Left ventricle myocardium inferior (tissue), 1 donor: ENCODE measurements at places on chromosomes 16 and 17. TPM values are rescaled to one million over a fixed set of nuclear protein-coding genes. Genes with fewer than 3 reads are reported as not detected.
A peak's percentile ranks its signal among the peaks of the same experiment; 100 is the strongest.

The MLX gene
- 79.7 TPM for total RNA-seq

- no peak overlapping the region for H3K4me3 ChIP-seq
- DNase-seq: no peak
- H3K4me1 ChIP-seq: peaks cover 58% of the 10 kb centered on the region
- H3K27me3 ChIP-seq: no peaks in the 10 kb centered on the region
- no peaks in the 10 kb centered on the region for H3K36me3 ChIP-seq
These were observed 3.3 kb downstream of the TAOK1 start for GRCh38 chr17:29393436-29393835.

DNA sequence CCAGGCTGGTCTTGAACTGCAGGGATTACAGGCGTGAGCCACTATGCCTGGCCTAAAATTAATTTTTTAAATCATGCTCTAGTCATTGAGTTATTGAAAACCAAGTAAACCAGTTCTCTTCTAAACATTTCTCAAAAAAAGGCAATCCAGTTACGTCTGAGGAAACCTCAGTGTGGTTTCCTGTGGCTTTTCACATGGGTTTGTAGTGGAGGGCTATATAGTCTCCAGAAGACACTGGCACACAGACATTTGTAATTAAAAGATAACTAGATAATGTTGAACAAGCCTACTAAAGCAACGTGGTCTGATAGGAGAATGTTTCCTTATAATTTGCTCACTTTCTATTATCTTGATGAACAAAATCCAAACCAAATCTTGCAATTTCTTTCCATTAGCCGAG is 5.2 kb upstream of the TOB1 start:
- no peaks in the 10 kb centered on the region for H3K27me3 ChIP-seq
- H3K36me3 ChIP-seq: no peaks in the 10 kb centered on the region
- no peak for DNase-seq
- peaks cover 34% of the 10 kb centered on the region for H3K4me1 ChIP-seq
- no peak overlapping the region for H3K4me3 ChIP-seq
- H3K27ac ChIP-seq: peak overlapping the region; percentile 73

- no peaks in the 10 kb centered on the region for H3K4me1 ChIP-seq
- no peak overlapping the region for H3K27ac ChIP-seq
- H3K4me3 ChIP-seq: no peak overlapping the region
- DNase-seq: no peak
These were observed 239.9 kb upstream of the DYNLRB2 start for GRCh38 chr16:80300876-80301275.

GRCh38 chr17:40520991-40521453 is 19.6 kb upstream of the TNS4 start:
- no peak overlapping the region for H3K4me3 ChIP-seq
- no peak overlapping the region for H3K27ac ChIP-seq
- H3K36me3 ChIP-seq: no peaks in the 10 kb centered on the region
- no peak for DNase-seq
- peaks cover 12% of the 10 kb centered on the region for H3K4me1 ChIP-seq

The CIBAR2 gene
- total RNA-seq: not detected

DNA sequence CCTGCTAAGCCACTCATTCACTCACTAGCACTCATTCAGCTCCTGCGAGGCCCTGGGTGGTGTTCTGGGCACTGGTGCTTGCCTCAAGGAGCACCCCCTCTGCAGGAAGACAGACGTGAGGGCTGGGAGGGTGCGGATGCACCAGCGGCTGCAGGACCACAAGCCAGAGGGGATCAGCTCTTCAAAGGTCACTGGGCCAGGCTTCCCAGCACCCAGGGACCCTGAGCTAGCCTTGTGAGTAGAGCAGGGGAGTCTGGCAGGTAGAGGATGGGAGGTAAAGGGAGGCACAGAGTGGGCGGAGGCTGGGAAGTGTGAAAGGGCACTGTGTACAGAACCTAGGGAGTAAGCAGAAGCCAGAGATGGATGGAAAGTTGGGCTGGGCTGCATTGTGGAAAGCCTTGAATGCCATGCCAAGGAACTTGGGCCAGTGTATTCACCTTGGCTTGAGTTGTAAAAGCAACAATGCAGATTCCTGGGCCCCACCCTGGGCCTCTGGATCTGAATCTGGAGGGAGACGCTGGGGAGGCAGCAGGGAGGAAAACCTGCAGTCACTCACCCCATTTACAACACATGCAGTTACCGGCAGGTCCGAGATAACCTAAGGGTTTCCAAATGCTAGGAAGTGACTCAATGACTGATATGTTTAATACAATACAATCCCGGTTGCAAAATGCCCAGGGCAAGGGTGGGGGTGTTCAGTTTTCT is 1.7 kb downstream of the IL4R start:
- peaks cover 72% of the 10 kb centered on the region for H3K4me1 ChIP-seq
- peaks cover 75% of the 10 kb centered on the region for H3K27me3 ChIP-seq
- no peaks in the 10 kb centered on the region for H3K36me3 ChIP-seq
- DNase-seq: peak; percentile 27
- peak overlapping the region; percentile 88 for H3K4me3 ChIP-seq
- peak overlapping the region; percentile 97 for H3K27ac ChIP-seq

DNA sequence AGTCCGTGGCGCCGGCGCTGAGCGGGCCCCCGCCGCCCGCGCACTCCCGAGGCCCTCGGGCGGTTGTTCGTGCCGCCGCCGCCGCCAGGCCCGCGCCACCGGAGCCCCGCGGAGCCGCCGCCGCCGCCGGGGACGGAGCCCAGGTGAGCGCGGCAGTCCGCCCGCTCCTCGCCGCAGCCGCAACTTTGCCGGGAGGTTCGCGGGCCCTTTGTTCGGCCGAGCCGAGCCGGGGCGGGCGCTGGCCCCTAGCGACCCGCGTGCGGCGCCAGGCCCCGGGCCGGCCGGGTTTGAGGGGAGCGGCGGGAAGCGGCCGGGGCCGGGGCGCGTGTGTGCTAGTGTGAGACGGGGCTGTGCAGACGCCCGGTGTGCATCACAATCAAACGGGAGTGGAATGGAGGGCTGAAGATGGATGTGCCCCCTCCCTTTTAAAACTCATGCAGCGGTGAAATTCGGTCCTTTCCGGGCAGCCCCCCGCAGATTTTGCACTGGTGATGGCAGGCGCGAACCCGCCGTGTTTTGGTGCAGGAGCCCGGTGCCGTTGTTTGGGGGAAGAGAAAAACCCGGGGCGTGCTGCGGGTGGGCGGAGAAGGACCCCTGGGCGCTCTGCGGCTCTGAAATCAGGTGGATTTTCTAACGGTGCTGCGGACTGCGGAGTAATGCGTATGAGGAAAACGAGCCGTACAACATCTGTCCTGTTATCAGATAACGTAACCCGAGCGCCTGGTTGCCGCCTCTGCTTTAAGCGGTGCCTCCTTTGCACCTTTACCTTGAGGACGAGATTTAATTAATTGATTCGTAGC is 823 bp downstream of the TNRC6C start:
- H3K36me3 ChIP-seq: no peaks in the 10 kb centered on the region
- peak overlapping the region; percentile 85 for H3K4me3 ChIP-seq
- no peaks in the 10 kb centered on the region for H3K27me3 ChIP-seq
- H3K27ac ChIP-seq: peak overlapping the region; percentile 88
- no peak for DNase-seq
- peaks cover 63% of the 10 kb centered on the region for H3K4me1 ChIP-seq

The GP2 gene
- not detected for total RNA-seq

The RUNDC3A gene
- total RNA-seq: 0.41 TPM

The SGCA gene
- total RNA-seq: 137 TPM

- H3K27me3 ChIP-seq: no peaks in the 10 kb centered on the region
- no peak overlapping the region for H3K4me3 ChIP-seq
These were observed 11.2 kb upstream of the PRKAR1A start for GRCh38 chr17:68501074-68501473.

The OR1A1 gene
- total RNA-seq: not detected

- no peaks in the 10 kb centered on the region for H3K36me3 ChIP-seq
- H3K4me3 ChIP-seq: peak overlapping the region; percentile 81
- H3K4me1 ChIP-seq: peaks cover 87% of the 10 kb centered on the region
- DNase-seq: peak; percentile 63
- H3K27me3 ChIP-seq: no peaks in the 10 kb centered on the region
These were observed 2.7 kb downstream of the C1QTNF1 start for GRCh38 chr17:79026376-79027273.

The SP2 gene
- 13.9 TPM for total RNA-seq

GRCh38 chr17:41666237-41666641 is 22.4 kb upstream of the EIF1 start:
- H3K4me3 ChIP-seq: peak overlapping the region; percentile 72
- H3K27ac ChIP-seq: peak overlapping the region; percentile 89
- peaks cover 20% of the 10 kb centered on the region for H3K4me1 ChIP-seq
- no peaks in the 10 kb centered on the region for H3K27me3 ChIP-seq
- H3K36me3 ChIP-seq: no peaks in the 10 kb centered on the region

- peaks cover 21% of the 10 kb centered on the region for H3K4me1 ChIP-seq
- no peak overlapping the region for H3K27ac ChIP-seq
- no peak for DNase-seq
- H3K36me3 ChIP-seq: no peaks in the 10 kb centered on the region
- H3K27me3 ChIP-seq: no peaks in the 10 kb centered on the region
These were observed 78.3 kb downstream of the KCNJ12 start for GRCh38 chr17:21454441-21454840.

The RNFT1 gene
- 12.4 TPM for total RNA-seq

The MAPK7 gene
- 11.4 TPM for total RNA-seq

GRCh38 chr17:68353111-68353521 is 61.8 kb downstream of the ARSG start:
- H3K4me3 ChIP-seq: no peak overlapping the region
- no peak for DNase-seq
- no peak overlapping the region for H3K27ac ChIP-seq
- H3K27me3 ChIP-seq: no peaks in the 10 kb centered on the region
- H3K36me3 ChIP-seq: no peaks in the 10 kb centered on the region
- H3K4me1 ChIP-seq: peaks cover 4% of the 10 kb centered on the region

- peaks cover 4% of the 10 kb centered on the region for H3K4me1 ChIP-seq
- H3K27me3 ChIP-seq: no peaks in the 10 kb centered on the region
- no peak for DNase-seq
- H3K4me3 ChIP-seq: no peak overlapping the region
- H3K36me3 ChIP-seq: no peaks in the 10 kb centered on the region
- H3K27ac ChIP-seq: peak overlapping the region; percentile 63
These were observed 34.6 kb upstream of the MYOCD start for GRCh38 chr17:12631076-12631475.

GRCh38 chr17:43019418-43019817 is 2.8 kb downstream of the VAT1 start:
- H3K4me3 ChIP-seq: peak overlapping the region; percentile 95
- peaks cover 80% of the 10 kb centered on the region for H3K4me1 ChIP-seq
- H3K27ac ChIP-seq: peak overlapping the region; percentile 89
- no peak for DNase-seq
- no peaks in the 10 kb centered on the region for H3K27me3 ChIP-seq
- peaks cover 29% of the 10 kb centered on the region for H3K36me3 ChIP-seq

- no peak for DNase-seq
- peaks cover 18% of the 10 kb centered on the region for H3K27me3 ChIP-seq
- no peak overlapping the region for H3K27ac ChIP-seq
- no peaks in the 10 kb centered on the region for H3K4me1 ChIP-seq
- H3K36me3 ChIP-seq: no peaks in the 10 kb centered on the region
These were observed 295.8 kb downstream of the FOXL1 start for GRCh38 chr16:86874141-86874540.

- H3K36me3 ChIP-seq: no peaks in the 10 kb centered on the region
- no peak overlapping the region for H3K27ac ChIP-seq
- DNase-seq: no peak
- H3K4me3 ChIP-seq: no peak overlapping the region
- H3K27me3 ChIP-seq: no peaks in the 10 kb centered on the region
- peaks cover 54% of the 10 kb centered on the region for H3K4me1 ChIP-seq
These were observed 4.4 kb downstream of the SMURF2 start for GRCh38 chr17:64657610-64658125.

The CDH1 gene
- 0.11 TPM for total RNA-seq

- no peaks in the 10 kb centered on the region for H3K4me1 ChIP-seq
- H3K27me3 ChIP-seq: peaks cover 67% of the 10 kb centered on the region
- H3K4me3 ChIP-seq: no peak overlapping the region
- H3K27ac ChIP-seq: no peak overlapping the region
- no peak for DNase-seq
These were observed 79.1 kb upstream of the SEC14L1 start for GRCh38 chr17:77061669-77062068.

DNA sequence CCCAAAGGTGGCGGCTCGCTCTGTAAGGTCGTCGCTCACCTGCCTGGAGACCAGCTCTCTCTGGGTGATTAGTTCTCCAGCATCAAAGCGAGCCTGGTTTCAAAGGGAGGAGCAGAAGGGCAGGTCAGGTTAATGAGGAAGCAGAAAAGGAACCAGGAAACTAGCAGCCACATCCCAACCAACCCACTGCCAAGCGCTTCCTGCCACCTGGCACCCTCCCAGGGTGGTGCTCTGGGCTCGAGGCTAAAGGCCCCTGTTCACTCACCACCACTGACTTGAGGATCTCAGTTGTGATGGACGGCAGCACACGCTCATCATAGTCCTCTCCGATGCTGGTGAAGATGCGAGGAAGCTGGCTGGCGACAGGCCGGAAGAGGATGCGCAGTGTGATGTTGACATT is 5.6 kb downstream of the PHB1 start:
- no peaks in the 10 kb centered on the region for H3K27me3 ChIP-seq
- peaks cover 92% of the 10 kb centered on the region for H3K36me3 ChIP-seq
- no peak for DNase-seq
- no peak overlapping the region for H3K4me3 ChIP-seq

- DNase-seq: no peak
- H3K36me3 ChIP-seq: no peaks in the 10 kb centered on the region
- H3K4me1 ChIP-seq: no peaks in the 10 kb centered on the region
- H3K27me3 ChIP-seq: peaks cover 62% of the 10 kb centered on the region
- H3K4me3 ChIP-seq: no peak overlapping the region
These were observed 63.2 kb downstream of the CLEC19A start for GRCh38 chr16:19348578-19349315.

- peaks cover 32% of the 10 kb centered on the region for H3K4me1 ChIP-seq
- peak; percentile 23 for DNase-seq
- H3K4me3 ChIP-seq: no peak overlapping the region
- no peaks in the 10 kb centered on the region for H3K36me3 ChIP-seq
These were observed 216.9 kb upstream of the GSE1 start for GRCh38 chr16:85395913-85396878.

DNA sequence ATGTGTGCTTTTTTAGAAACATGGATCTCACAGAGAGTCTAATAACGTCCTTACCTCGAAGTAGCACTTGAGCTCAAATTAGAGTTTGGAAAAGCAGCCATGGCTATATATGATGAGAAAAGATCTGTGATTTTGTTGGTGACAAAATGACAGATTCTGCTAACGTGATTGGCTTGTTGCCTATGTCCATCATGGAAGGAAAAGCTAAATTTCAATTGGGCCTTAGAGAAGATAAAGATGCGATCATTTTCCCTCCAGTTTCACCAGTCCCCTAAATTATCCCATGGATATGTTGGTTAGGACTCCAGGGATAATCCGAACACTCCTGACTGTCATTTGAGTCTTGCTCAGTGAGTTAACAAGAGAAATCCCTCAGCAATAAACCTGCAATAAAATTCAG is 175.8 kb downstream of the C16orf95 start:
- DNase-seq: no peak
- peaks cover 38% of the 10 kb centered on the region for H3K27me3 ChIP-seq
- H3K4me3 ChIP-seq: no peak overlapping the region
- no peaks in the 10 kb centered on the region for H3K36me3 ChIP-seq
- H3K27ac ChIP-seq: no peak overlapping the region

The G6PC1 gene
- total RNA-seq: not detected

The GINS2 gene
- total RNA-seq: 0.44 TPM

The HBM gene
- not detected for total RNA-seq

The ALOX12B gene
- not detected for total RNA-seq
